Renal pelvis (tissue), 12 donors: ENCODE measurements at places on chromosomes 12 and 14. TPM values are rescaled to one million over a fixed set of nuclear protein-coding genes. Genes with fewer than 3 reads are reported as not detected.

The SGPP1 gene
- polyA plus RNA-seq = 27.4 TPM

The AQP6 gene
- polyA plus RNA-seq = 28.6 TPM

The CARMIL3 gene
- 2.4 TPM for polyA plus RNA-seq

The KLHDC2 gene
- polyA plus RNA-seq = 130 TPM

The E2F7 gene
- polyA plus RNA-seq = 9.4 TPM
